ENCODE measurements at places on chromosomes 16 and 17.
A peak's percentile ranks its signal among the peaks of the same experiment; 100 is the strongest.

DNA sequence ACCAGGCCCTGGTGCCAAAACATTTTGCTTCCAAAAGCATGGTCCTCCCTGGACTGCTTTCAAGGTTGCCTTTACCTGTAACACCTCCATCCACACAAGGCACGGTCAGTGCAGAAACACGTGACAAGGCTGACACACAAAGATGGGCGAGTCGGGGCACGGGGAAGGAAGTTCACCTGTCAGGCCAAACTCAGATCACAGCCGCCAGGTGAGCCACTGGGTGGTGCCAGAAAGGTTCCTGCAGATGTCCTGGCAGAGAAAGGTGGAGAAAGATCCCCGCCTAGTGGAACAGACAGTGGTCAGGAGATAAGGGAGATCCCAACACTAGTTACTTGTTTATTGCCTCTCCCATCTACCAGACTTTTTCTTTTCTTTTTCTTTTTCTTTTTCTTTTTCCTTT is 155.3 kb downstream of the AIPL1 start:
- DNase-seq = no peak

DNA sequence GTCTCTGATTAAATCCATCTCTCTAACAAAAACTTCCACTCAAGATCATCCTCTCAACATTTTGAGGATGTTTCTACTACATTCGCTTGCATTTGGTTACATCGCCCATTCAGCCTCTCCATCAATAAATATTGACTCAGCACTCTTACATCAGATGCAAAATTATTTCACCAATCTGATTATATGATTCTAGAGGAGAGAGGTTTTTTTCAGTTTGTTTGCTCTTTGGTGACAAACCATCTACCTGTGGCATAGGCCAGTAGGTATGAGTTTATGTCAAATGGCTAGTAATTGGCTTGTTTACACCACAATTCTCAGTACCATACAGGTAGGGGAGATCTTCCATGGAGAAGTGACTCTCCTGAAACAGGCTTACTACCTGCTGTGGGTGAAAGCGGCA is 52.3 kb downstream of the TOX3 start:
- DNase-seq = no peak

GRCh38 chr17:78962345-78962983 is 17.3 kb downstream of the LGALS3BP start:
- DNase-seq = no peak

DNA sequence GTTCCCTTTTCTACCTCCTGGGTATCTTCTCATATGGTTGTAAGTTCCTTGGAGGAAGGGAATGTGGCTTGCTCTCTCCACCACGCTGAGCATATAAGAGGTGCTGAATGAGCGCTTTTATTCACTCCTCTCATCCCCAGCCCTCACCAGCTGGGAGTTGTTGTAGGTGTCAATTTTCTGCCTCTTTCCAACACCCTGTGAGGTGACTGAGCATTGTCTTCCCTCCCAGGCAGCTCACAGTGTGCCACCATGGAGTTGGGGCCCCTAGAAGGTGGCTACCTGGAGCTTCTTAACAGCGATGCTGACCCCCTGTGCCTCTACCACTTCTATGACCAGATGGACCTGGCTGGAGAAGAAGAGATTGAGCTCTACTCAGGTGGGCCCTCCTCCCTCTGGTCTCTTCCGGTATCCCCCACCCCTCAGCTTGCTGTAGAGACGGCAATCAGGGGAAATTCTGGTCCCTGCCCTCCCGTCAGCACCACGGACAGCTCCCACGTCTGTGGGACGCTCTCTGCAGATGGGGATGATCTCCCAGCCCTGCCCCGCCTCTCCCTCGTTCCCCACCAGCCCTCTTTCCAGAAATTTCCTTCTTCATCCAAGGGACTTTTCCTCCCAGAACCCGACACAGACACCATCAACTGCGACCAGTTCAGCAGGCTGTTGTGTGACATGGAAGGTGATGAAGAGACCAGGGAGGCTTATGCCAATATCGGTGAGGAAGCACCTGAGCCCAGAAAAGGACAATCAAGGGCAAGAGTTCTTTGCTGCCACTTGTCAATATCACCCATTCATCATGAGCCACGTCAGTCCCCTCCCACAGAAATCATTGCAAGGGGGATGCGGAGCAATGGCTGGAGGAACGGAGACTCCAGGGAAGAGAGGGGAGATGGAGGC is 18.3 kb downstream of the CIITA start:
- DNase-seq = peak; percentile 25

DNA sequence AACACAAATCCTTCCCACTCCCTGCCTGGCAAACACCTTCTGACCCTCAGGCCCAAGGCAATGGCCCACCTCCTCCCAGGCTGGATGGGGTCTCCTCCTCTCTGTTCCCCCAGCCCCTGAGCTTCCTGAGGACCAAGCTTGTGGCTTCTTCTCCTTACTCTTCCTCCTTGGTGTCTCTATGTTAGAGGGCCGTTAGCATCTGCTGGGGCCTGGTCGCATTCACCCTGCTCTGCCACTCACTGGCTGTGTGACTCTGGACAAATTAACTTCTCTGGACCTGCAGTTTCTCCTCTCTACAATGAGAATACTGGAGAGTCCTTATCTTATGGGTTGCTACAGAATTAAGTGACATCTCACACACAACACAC is 725 bp upstream of the MT2A start:
- no peak for DNase-seq

DNA sequence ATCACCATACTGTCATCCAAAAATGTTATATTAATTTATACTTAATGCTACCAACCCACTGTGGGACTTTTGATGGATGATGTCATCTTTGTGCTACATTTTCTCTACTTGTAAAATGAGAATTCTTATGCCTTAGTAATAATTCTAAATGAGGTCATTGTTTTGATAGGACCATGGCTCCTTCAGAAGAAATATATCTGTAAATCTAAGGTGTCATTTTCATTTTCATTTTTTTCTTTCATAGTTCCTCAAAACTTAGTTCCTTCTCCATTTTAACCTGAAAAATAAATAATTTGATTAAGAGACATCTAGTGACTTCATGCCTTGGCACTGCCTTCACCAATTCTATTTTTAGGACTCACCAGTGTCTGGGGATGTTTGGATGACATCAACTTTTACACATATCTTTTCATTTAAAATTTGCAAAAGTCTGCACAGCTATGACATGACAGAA is 48.7 kb downstream of the GPRC5B start:
- no peak for DNase-seq

GRCh38 chr17:3917391-3917931 is 1.2 kb upstream of the P2RX1 start:
- no peak for DNase-seq

DNA sequence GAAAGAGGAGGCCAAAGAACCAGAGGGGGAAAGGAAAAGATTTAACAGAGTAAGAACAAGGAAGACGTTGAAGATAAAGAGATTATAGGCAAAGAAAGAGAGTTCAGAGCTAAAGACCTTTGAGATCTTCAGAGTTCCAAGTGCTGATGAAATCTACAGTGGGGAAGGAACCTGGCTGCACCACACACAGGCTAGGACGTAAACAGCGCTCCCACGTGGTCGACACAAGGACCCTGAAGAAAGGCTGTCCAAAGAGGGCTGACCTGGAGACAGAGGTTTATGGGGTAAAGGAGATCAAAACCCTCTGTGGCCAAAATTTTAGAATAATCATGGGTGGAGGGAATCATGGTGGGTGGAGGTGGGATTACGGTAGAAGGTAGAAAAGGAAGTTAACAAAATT is 121.6 kb downstream of the PMP22 start:
- DNase-seq = no peak

GRCh38 chr16:678858-679813 is 1.1 kb upstream of the STUB1 start:
- no peak for DNase-seq

DNA sequence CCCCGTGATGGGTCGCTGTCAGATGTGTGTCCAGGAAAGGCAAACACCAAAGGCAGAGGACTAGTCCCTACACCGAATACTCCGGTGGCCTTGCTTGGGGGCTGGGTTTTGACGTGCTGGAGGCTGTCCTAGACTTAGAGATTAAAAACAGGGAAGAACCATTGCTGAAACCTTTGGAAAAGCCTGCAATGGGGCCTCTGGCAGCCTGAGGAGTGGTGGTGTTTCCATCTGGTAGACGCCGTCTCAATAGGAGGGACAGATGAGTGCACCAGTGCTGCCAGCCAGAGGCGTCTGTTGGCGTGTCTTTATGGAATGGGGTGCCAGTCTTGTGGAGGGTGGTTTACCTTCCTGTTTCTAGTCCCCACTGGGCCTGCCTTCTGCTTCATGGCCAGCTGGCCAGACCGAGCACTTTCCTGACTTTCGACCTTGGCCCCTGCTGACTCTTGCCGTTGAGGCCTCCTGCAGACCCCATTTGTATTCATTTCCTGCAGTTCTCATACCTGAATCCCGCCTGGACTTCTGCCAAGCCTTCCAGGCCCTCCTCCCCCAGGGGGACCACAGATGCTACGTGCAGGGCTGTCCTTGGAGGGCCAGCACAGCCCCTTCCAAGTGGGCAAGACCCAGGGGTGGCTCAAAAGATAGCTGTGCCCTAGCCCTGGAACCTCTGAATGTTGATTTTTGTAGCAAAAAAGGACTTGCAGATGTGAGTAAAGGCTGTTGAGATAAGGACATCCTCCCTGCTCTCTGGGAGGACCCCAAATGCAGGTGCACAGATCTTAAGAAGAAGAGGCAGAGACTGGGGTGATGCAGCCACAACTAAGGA is 1.9 kb upstream of the DNASE1 start:
- no peak for DNase-seq

DNA sequence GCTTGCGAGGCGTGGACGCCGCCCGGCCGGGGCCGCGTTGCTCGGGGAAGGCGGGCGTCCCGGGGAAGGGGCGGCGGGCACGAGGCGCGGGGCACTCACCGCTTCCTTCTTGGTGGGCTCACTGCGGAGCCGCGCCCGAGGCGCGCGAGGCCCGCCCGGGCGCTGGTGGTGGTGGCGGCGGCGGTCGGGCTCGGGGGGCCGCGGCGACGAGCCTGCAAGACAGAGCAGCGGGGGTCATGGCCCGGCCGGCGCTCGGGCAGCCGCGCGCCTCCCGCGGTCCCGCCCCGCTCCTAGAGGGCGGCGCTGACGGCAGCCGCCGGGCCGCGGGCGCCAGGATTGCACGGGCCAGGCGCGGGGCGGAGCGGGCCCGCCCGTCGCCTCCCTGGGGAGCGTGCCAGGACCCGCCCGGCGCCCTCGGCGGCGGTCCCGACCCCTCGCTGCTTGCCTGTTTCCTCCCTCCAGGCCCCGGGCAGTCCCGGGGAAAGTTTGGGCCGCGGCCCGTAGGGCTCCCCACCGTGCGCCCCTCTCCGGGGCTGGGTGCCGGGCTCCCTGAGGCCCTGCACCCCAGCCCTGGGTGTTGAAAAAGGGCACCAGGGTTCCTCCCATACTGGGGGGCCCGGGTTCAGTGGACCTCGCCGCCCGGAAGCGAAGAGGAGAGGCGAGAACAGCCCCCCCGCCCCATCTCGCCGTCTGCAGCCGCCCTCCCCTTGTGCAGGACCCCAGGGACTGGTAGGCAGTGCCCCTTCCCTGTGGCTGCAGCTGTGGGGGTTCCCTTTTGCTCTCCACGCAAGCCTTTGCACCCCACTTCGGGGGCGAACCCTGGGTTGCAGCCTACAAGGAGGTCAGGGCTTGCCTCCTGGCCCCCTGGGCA is at the start of gene C16orf74:
Gene C16orf74 (minus strand): TSS at position 270 of the 871 bp plus-strand sequence. CDS start 15,879 bp downstream, outside the sequence.
- no peak for DNase-seq

DNA sequence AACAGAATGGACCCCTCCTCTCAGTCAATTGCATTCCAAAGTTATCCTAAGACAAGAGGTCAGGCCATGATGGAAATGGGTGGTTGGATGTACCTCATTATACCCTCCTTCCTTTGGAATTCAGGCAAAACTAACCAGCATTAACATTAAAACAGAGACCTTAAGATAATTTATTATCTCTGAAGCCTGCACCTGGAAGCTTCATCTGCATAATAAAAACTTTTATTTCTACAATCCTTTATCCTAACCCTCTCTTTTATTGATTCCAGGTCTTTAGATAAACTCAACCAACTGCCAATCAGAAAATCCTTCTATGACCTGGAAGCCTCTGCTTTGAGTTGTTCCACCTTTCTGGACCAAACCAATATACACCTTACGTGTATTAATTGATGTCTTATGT is 49.0 kb downstream of the ACSM1 start:
- DNase-seq = no peak

DNA sequence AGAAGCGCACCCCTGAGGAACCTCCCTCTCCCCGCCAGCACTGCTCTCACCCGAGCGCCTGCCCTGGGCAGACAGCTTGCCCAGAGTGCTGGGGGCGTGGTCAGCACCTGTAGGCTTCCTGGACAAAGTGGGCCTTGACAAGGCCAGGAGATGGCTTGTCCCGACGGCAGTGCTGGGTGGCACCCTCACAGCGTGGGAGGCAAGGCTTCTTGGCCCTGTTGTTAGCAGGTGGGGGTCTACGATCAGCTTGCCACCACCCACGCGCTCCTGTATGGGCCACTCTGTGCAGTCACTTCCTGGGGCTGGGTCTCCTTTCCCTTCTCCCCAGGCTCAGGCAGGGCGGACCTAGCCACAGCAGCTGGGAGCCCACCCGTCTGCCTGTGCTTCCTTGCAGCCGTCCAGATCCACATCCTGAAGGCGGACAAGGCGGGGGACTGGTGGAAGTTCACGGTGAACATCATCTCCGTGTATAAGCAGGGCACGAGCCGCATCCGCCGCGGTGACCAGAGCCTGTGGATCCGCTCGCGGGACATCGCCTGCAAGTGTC is 218.0 kb downstream of the NTN1 start:
- DNase-seq = peak; percentile 6

DNA sequence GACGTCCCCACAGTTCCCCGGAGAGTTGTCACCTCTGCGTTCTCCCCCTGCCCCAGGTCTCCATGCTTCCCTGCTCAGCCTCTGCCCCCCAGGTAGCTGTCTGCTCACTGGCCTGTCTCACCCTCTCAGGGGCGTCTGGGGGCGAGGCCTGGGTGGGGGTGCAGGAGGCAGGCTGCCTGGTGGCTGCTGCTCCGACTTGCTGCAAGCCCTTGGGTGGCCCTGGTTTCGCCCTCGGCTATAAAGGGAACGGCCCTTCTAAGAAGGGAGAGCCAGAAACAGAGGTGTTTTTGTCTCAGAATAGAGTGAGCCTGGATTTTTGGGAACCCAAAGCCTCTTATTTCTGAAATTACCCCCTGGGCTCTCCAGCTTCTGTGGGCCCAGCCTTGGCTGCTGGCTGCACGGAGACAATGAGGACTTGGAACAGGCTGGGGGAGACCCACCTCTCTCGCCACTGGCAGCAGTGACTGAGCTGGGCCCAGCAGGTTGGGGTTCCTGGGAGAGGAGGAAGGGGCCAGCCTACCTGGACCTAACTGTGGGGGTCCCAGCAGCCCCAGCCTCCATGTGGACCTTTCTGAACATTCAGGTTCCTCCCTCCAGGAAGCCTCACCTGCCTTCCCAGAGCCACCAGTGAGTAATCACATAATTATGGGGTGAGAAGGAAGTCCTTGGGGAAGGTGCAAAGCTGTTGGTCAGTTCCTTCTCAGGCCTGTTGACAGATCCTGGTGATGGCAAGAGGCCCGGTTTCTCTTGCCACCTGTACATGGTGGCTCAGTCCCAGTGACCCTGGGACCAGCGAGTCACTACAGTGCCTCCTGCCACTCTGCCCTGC is 15.5 kb upstream of the SPNS2 start:
- no peak for DNase-seq

- no peak for DNase-seq
Observed at GRCh38 chr16:9528511-9529079, 437.2 kb downstream of the HAPSTR1 start.

- DNase-seq = no peak
Observed at GRCh38 chr16:35725949-35726348, 2266.5 kb downstream of the TP53TG3F start.

GRCh38 chr17:5619088-5619740 is 34.9 kb upstream of the NLRP1 start:
- no peak for DNase-seq

- DNase-seq = peak; percentile 74
Observed at GRCh38 chr17:41666708-41667279, 21.9 kb upstream of the EIF1 start.
